ENCODE measurements at places on chromosomes 6 and 20. TPM values are rescaled to one million over a fixed set of nuclear protein-coding genes. Genes with fewer than 3 reads are reported as not detected.

CDSN gene
- not detected for total RNA-seq

RNF217 gene
- total RNA-seq = 1.9 TPM

HSPA1B gene
- 8.6 TPM for total RNA-seq

MAP7 gene
- 1.1 TPM for total RNA-seq

DYNLT2 gene
- 2.9 TPM for total RNA-seq

KCNK16 gene
- not detected for total RNA-seq

CUL7 gene
- total RNA-seq = 14.2 TPM

SOBP gene
- 0.08 TPM for total RNA-seq

FAM83B gene
- not detected for total RNA-seq

POFUT1 gene
- total RNA-seq = 15.6 TPM

CCN5 gene
- not detected for total RNA-seq

TPX2 gene
- total RNA-seq = 0.16 TPM

TDRD6 gene
- total RNA-seq = not detected

SNRNP48 gene
- 8.6 TPM for total RNA-seq

EYA2 gene
- total RNA-seq = not detected

FBXO30 gene
- 3.1 TPM for total RNA-seq

IFNGR1 gene
- 51.2 TPM for total RNA-seq

CPXM1 gene
- 1.8 TPM for total RNA-seq

PBOV1 gene
- not detected for total RNA-seq

ADGRG6 gene
- not detected for total RNA-seq

BPI gene
- total RNA-seq = not detected

Data from naive thymus-derived CD4-positive, alpha-beta T cell (primary cell).